CD4-positive, alpha-beta T cell (primary cell): ENCODE measurements at places on chromosomes 5 and 9.

- no peak for DNase-seq
Measured at GRCh38 chr9:98866435-98867102, 59.1 kb downstream of the GALNT12 start.

GRCh38 chr5:113276001-113276400 lies 158.8 kb downstream of the TSSK1B start:
- DNase-seq = no peak

DNA sequence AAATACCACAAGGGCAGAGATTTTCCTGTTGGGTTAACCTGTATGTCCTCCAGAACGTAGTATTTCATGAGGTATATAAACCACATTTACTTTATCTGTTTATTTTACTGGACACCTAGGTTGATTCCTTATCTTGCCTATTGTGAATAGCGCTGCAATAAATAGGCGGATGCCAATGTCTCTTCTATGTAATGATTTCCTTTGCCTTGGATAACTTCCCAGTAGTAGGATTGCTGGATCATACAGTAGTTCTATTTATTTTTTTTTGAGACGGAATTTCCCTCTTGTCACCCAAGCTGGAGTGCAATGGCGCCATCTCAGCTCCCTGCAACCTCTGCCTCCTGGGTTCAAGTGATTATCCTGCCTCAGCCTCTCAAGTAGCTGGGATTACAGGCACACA lies 15.6 kb upstream of the TUT7 start:
- no peak for DNase-seq

DNA sequence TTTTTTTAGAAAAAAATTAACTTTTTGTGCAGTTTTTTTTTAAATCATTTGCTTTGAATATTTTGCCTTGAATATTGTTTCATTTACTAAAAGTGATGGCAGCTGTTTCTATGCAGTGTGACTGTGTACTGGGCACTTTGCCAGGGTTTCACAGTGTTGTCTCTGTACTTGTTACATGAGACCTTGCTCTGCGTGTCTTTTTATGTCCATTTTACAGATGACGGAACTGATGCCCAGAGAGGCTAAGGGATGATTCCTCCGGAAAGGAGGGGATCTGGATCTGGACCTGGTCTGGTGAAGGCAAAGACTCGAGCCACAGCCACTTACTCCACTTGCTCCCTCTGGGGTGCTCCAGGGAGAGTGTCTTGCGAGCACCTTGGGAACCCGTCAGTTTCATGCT lies 124.8 kb upstream of the PTCH1 start:
- no peak for DNase-seq

GRCh38 chr9:127258606-127259471 lies 5.7 kb upstream of the GARNL3 start:
- DNase-seq = no peak

DNA sequence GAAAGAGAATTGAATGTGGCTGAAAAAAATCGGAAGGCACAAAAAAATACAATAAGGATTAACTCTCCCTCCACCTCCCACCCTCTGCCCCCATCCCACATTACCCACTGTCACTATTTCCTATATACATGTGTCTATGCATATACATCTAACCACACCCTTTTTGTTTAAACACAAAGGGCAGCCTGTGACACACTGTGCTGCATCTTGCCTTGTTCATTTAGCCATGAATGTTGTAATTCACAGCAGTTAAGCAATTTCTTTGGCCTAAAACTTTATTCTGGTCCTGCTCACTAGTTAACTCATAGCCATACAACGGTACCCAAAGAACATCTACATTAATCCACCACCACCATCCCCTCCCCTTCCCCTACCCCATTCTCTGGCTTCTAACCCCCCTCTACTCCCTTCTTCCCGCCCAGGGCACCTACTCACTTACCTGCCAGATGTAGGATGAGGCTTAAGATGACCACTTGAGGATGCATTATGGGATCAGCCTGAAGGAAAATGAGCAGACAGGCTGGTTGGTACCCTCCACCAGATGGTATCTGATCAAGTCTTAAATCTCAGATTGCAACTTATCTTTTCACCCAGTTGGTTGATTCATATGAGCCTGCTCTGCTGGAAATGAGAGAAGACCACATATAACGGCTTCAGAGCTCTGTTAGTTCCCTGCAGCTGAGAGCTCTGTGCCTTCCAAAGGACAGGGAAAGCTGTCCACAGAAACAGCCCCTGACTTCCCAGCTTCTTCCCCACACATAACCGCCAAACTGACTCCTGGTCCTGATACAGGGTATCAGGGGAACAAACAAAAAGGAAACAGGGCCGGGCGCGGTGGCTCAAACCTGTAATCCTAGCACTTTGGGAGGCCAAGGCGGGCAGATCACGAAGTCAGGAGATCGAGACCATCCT lies 1.2 kb downstream of the HAVCR1 start:
- no peak for DNase-seq

DNA sequence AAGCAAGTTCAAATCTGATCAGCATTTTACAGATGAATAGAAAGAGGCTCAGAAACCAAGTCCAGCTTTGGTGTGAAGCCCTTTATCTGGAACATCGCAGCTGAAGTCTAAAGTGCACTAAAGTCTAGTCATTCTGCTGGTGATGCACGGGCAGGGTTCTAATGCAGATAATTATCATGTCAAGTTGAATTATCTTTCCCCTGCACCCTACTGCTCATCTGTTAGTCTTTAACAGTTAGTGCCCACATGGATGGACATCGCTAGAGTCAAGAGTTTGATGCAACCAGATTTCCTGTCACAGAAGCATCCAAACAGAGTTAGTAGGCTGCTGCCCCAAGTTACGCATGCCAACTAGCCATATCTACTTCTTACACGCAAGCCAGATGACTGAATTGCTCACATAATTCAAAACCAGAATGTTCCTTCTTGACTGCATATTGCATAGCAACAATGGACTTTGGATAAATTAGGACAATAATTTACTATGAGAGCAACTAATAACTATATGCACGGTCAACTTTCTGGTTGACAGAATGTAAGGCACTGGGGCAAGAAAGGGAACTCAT lies 1.6 kb upstream of the TOMM5 start:
- no peak for DNase-seq

DNA sequence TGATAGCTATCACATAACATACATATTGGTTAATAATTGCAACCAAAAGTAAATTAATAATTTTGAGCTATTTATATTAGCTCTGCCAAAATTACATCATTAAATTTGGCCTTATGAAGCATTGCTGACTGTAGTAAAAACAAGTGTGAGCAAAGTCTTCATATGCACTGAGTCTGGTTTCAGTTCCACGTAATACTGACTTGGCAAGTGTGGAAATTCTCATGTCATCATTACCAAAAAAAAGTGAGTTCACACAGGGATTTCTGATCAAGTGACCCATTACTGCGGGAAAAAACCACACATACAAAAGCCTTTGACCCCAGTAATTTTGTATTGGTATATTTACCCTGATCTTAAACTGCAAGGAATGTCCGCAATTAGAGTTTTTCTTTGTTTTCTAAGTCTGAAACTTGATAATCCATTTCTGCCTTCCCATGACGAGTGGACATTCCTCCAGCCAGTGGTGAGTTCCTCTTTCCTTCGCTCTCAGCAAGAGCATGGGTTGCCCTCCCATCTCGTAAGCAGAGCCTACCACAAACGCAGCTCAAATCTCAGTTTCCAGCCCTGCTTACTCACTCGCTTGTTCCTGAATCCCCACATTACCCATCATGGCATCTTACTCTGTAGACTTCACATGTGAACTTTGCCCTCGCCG lies 220.2 kb upstream of the DMRT1 start:
- DNase-seq = no peak

DNA sequence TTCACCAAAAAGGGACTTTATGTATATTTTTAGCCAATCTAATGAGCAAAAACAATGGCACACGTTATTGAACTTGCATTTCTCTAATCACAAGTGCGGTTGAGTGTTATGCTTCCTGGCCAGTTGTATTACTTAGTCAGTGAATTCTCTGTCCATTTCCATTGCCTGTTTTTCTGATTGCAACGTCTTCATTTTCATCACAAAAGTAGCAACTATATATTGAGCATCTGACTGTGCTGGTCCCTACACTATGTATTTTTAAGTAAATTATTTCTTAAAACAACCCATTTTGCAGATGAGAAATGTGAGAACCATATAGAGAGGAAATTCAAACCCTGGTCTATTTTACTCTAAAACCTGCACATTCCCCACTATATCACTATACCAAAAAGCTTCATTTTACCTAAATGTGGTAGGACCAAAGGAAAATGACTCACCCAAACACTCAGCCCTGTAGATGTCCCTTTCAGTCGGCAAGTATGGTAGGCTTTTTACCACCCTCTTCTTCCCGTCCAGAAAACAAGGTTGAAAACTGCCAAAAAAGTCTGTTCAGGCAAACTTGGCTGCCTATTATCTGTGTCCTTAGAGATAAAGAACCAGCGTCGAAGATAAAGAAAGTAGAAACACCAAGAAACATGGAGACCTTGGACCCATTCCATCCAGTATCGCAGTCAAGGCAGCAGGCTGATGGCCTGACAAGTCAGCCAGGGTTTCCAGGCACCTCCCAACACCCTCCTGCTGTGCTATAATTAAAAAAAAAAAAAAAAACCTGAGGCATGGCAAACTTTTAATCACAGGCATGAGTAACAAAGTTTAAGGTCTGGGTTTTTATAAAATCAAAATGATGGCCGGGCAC lies 18.8 kb upstream of the FAM13B start:
- no peak for DNase-seq

- no peak for DNase-seq
Measured at GRCh38 chr9:16899606-16900005, 29.1 kb upstream of the BNC2 start.

DNA sequence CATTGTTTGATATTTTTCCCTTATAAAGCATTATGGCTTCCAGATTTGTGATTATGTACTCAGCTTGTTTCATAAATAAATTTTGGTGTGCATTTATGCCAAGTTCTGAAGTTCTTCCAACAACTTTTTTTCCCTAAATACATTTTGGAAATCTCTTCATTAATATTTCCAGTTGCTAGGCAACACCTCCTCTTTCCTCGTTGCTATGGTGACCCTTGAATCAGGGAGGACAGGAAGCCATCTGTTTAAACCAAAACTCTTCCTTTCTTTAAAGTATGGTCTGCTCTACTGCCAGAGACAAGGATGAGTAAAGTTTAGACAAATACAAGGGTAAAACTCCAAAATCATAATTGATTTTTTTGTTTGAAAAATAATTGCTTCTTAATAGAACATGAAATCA lies 779.3 kb downstream of the CDH9 start:
- no peak for DNase-seq

DNA sequence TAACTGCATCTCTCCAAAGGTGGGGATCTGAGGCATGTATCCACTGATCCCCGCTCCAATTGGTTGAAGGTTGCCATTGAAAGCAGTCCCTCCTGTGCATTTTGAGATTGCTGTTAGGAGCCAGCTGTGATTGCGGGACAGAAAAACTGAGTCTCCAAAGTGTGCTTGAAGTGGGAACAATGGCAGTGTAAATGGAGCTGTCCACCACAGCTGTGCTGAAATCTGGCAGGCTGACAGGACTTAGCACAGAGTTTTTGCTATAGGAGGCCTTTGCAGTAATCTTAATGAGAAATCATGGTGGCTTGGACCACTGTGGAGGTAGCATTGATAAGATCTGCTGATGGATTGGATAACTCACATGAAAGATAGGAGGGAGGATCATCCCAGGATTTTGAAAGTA lies 3.3 kb downstream of the RNF20 start:
- no peak for DNase-seq

DNA sequence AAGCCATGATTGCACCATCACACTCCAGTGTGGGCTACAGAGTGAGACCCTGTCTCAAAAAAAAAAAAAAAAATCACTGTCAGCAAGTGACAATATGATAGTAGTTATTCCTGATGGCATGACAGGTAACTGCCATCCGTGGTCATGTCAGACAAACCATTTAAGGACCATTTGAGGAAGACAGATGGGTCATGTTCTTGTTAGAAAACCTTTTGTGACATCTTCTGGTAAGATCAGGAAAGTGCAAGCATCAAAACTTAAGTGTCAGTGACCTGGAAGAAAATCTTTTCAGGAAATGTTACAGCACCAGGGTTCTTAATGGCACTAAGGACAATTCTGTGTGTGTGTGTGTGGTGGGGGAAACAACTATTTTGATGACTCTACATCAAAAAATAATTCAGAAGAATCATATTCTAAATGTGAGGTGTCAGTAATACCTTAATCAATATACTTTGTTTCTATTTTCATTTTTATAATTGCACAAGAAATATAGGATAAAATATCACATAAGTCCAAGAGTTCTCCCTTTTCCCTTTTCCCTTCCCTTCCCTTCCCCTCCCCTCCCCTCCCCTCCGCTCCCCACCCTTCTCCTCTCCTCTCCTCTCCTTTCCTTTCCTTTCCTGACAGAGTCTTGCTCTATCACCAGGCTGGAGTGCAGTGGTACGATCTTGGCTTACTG lies 17.8 kb downstream of the SLC38A9 start:
- no peak for DNase-seq

GRCh38 chr5:80231693-80232092 lies 24.2 kb downstream of the SERINC5 start:
- DNase-seq = no peak

- no peak for DNase-seq
Measured at GRCh38 chr5:87909382-87909781, 359.3 kb downstream of the TMEM161B start.

DNA sequence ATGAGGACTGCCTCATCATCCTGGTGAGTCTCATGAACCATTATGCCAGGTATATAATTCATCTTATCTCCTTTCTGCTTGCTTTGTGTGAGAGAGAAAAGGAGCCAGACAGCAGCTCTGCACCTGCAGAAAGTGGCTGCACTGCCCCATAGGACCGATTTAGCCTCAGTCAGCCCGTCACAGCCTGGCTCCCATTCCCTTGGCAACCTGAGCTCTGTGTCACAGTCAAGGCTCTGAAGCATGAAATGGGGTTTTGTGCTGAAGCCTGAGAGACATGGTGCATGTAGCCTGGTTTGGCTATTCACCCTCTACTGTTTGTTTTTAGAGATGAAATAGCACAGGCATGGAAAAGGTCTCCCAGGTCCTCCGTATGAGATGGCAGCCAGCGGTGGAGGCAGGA lies 198.3 kb downstream of the KCTD16 start:
- no peak for DNase-seq

- no peak for DNase-seq
Measured at GRCh38 chr9:33042473-33042872, 17.4 kb downstream of the DNAJA1 start.

DNA sequence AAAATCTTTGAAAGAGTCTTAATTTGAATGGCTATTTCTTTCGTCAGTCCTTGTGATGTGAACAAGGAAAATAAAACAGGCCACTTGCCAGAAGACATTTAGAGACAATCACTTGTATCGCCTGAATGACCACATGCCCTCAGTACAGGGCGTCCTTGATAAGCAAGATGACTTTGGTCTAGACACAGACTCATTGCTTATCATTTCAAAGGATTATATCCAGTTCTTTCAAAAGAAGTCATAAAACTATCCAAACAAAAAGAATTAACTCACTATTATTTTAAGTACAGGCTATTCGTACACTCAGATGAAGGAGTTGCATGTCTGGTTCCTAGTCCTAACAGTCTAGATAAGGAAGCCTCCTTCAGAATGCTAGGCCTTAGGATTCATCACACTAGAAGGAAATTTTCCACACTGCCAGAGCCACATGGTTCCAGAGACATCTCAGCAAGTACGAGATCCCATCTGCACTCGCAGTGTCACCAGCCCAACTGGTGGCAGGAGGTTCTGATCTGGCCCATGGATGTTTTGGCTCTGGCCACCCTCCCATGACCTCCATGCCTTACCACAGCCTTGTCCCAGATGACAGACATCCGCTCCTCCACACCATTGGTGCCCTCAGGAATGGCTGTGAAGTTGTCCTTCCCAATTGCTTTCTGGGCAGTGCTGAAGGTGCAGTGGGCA lies 109.6 kb downstream of the DPYSL3 start:
- no peak for DNase-seq
